ENCODE measurements at places on chromosomes 2 and 18.

- DNase-seq = no peak
Measured at GRCh38 chr2:141923657-141924056, 207.2 kb downstream of the LRP1B start.

- no peak for DNase-seq
Measured at GRCh38 chr18:42548493-42548892, 567.0 kb downstream of the RIT2 start.

- DNase-seq = no peak
Measured at GRCh38 chr2:207337234-207338219, 171.8 kb upstream of the KLF7 start.

GRCh38 chr2:58764338-58765104 lies 523.4 kb upstream of the FANCL start:
- no peak for DNase-seq

GRCh38 chr2:218889937-218890336 lies 9.3 kb downstream of the WNT10A start:
- DNase-seq = no peak

GRCh38 chr2:119106301-119106897 lies 52.2 kb downstream of the C1QL2 start:
- DNase-seq = no peak

GRCh38 chr2:188978291-188979081 lies 4.3 kb downstream of the COL3A1 start:
- DNase-seq = no peak

DNA sequence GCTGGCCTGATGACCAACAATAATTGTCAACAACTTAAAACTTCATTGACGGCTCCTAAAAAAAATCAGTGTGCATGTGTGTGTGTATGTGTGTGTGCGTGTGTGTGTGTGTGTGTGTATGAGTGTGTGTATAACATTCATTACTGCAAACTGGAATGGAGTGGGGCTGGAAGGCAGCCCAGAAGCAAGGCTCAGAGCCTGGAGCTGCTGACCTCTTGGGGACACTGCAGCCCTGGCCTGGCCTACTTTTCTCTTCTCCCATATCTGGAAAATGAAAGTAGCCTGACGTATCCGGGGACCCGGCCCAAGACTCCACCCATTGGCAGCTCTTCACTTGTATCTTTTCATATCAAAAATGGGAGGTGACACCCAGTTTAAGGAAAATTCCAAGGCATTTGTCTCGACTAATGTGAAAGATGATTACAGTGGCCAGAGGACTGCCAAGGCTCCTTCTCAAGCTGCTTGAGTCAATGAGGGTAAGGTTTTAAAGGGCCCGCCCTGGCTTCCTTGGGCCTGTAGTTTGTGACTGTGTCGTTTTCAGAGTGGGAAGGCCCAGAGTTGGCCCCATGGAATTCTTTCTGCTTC lies 72.4 kb upstream of the IL1R1 start:
- DNase-seq = no peak

- no peak for DNase-seq
Measured at GRCh38 chr2:11405599-11406266, 60.2 kb downstream of the E2F6 start.

- DNase-seq = no peak
Measured at GRCh38 chr2:207744451-207744850, 25.3 kb downstream of the FZD5 start.

- DNase-seq = no peak
Measured at GRCh38 chr18:63700501-63700900, 2.3 kb upstream of the SERPINB11 start.

- no peak for DNase-seq
Measured at GRCh38 chr2:71337776-71338175, 6.2 kb downstream of the ZNF638 start.

- DNase-seq = no peak
Measured at GRCh38 chr18:39489431-39489830, 1923.8 kb upstream of the CELF4 start.

- DNase-seq = no peak
Measured at GRCh38 chr2:111670776-111671175, 213.2 kb downstream of the ANAPC1 start.

GRCh38 chr2:46225730-46226129 lies 71.5 kb upstream of the EPAS1 start:
- no peak for DNase-seq
